ENCODE measurements at places on chromosomes 2 and 18.

DNA sequence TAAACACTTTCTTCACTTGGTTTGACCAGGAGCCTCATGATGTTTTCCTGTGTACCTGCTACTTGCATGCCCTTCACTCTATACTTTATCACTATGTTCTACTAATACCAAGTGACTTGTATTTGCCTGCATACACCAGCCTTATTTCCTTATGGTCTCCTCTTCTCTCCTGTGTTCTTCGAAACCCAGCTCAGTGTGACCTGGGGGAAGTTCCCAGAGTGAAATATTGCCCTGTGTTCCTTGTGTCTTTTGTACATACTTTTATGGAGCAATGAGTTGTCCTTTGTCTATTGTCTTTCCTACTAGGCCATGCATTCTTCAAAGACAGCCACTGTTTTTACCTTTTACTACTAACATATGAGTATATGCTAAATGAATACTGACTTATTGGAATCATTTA is 567 bp downstream of the NT5C1B start:
- no peaks in the 10 kb centered on the region for H3K4me1 ChIP-seq
- H3K27ac ChIP-seq = no peak overlapping the region
- no peak overlapping the region for H3K4me3 ChIP-seq
- peaks cover 3% of the 10 kb centered on the region for H3K36me3 ChIP-seq
- H3K27me3 ChIP-seq = no peaks in the 10 kb centered on the region

DNA sequence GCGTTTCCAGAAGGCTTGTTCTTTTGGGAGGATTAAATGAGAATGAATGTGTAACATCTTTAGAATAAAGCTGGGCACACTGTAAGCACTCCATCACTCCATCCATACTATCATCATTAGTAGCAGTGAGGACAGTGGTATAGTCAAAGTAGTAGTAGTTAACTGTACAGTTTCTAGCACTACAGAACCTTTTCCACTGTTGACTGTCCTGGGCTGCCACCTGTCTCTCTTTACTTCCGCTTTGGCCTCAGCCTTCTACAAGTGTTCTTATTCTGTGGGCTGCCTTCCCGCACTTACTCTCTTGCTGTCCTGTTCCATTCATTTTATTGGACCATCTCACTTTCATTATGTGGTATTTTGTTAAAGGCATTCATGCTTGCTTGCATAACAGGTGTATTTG is 3.3 kb downstream of the SLC9A2 start:
- no peaks in the 10 kb centered on the region for H3K36me3 ChIP-seq
- H3K27me3 ChIP-seq = no peaks in the 10 kb centered on the region
- no peak overlapping the region for H3K4me3 ChIP-seq
- H3K4me1 ChIP-seq = no peaks in the 10 kb centered on the region
- H3K27ac ChIP-seq = no peak overlapping the region

GRCh38 chr2:50770299-50770698 is 261.6 kb downstream of the NRXN1 start:
- no peaks in the 10 kb centered on the region for H3K27me3 ChIP-seq
- no peak overlapping the region for H3K4me3 ChIP-seq
- no peak overlapping the region for H3K27ac ChIP-seq
- no peaks in the 10 kb centered on the region for H3K36me3 ChIP-seq
- no peak for DNase-seq
- no peaks in the 10 kb centered on the region for H3K4me1 ChIP-seq

- no peaks in the 10 kb centered on the region for H3K36me3 ChIP-seq
- no peak for DNase-seq
- no peaks in the 10 kb centered on the region for H3K4me1 ChIP-seq
- H3K27me3 ChIP-seq = no peaks in the 10 kb centered on the region
Observed at GRCh38 chr2:10818984-10819383, 6.4 kb upstream of the PDIA6 start.

- peaks cover 15% of the 10 kb centered on the region for H3K4me1 ChIP-seq
- no peak overlapping the region for H3K27ac ChIP-seq
- no peak overlapping the region for H3K4me3 ChIP-seq
- H3K36me3 ChIP-seq = no peaks in the 10 kb centered on the region
- H3K27me3 ChIP-seq = no peaks in the 10 kb centered on the region
Observed at GRCh38 chr2:586641-587076, 90.5 kb downstream of the TMEM18 start.

DNA sequence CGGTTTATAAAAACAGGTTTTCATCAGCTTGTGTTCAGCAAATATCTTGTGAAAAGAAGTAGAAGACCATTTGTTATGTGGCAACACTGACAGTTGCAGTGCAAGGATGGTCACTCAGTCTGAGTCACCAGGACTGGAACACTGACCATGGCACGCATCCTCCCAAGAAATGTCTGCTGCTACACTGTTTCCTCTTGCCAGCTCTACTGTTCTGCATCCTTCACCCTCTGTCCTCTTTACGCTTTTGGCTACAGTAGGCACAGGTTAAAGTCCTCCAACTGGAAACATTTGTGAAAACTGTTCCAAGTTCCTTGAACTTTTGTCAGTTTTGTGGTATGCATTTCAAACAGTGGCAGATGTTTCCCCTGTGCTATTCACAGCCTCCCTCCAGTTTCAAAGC is 39.4 kb downstream of the OSR1 start:
- H3K4me3 ChIP-seq = no peak overlapping the region
- H3K4me1 ChIP-seq = no peaks in the 10 kb centered on the region
- no peaks in the 10 kb centered on the region for H3K27me3 ChIP-seq
- no peak for DNase-seq
- no peak overlapping the region for H3K27ac ChIP-seq

GRCh38 chr2:27914041-27914804 is 23.7 kb downstream of the BABAM2 start:
- H3K4me3 ChIP-seq = no peak overlapping the region
- H3K27me3 ChIP-seq = no peaks in the 10 kb centered on the region
- no peak for DNase-seq
- no peaks in the 10 kb centered on the region for H3K4me1 ChIP-seq
- no peak overlapping the region for H3K27ac ChIP-seq
